Fibroblast of gingiva (primary cell): ENCODE measurements at places on chromosomes 16 and 17.

GRCh38 chr17:1762233-1762900, 507 bp downstream of the SERPINF1 start:
- DNase-seq, result peak; percentile 23

DNA sequence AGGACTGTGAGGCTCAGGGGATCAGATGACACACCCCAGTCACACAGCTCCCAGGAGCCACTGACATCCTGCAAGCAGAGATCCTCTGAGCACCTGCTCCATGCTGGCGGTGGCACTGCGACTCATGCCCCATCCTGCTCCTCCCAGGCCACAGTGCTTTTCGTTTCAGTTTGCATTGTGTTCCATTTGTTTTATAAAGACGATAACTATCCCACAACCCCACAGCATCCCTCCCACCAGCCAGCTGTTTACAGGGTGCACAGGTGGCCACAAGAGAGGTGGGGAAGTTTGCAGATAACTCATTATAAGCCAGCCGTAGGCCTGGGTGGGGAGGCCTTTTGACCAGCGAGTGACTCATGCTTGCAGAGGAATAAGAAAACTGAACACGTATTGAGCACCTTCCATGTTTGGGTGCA, 28.2 kb downstream of the BCO1 start:
- DNase-seq, result no peak

DNA sequence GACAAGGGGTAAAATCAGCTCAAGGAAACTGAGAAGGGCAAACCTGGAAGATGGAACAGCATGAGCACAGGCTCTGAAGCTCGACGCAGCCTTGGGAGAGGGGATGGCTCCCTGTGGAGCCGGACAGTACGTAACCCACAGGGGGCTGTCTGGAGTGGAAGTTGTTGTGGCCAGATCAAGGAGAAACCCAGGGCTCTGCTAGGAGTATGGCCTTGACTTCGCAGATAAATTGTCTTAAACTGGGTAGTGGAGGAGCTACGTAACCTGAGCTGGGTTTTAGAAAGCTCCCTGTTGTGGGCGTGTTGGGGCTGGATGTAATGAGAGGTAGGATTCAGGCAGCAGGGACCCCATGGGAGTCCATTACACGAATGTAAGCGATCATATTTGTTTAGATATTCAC, 25.5 kb upstream of the AXIN2 start:
- no peak for DNase-seq

- DNase-seq, result no peak
Observed at GRCh38 chr16:353404-354290, 1.1 kb upstream of the AXIN1 start.

GRCh38 chr16:21150375-21151001, at the start of gene DNAH3:
Gene DNAH3 (minus strand): TSS chr16:21150846. CDS start chr16:21150319, 527 bp downstream.
- no peak for DNase-seq

DNA sequence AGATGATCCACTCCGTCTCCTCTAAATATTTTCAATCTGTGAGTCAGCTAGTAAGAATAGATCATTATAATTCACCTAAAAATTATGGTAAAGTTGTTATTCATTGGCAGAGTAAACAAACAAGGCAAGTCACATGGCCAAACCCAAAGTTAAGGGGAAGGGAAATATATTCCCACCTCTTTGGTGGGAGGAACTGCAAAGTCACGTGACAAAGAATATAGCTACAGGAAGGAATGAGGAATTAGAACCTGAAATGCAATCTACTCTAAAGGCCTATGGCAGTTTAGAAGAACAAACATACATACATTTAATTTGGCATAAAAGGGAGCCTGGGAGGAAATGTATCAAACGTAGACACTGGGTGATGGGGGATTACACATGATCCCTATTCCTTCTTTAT, 48.9 kb downstream of the NOG start:
- no peak for DNase-seq

- no peak for DNase-seq
Observed at GRCh38 chr16:927931-928330, 42.9 kb downstream of the LMF1 start.
